ENCODE measurements at places on chromosomes 5 and 9.

DNA sequence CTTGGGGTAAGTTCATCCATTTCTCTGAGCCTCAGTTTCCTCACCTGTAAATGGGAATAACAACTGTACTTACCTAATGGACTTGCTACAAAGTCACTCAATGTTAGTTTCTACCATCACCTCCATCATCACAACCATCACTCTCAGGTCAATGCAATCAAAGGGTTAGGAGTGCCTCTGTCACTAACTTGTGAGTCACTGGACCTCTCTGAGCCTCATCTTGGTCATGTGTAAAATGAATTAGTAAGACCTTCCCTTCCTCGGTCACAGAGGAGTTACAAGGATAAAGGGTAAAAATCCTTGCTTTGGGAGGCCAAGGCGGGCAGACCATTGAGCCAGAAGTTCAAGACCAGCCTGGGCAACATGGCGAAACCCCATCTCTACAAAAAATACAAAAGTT is 12.8 kb downstream of the FABP6 start:
- DNase-seq, result no peak

GRCh38 chr5:154477382-154478223 is 424 bp downstream of the HAND1 start:
- no peak for DNase-seq

GRCh38 chr5:120803282-120803681 is 339.2 kb downstream of the PRR16 start:
- no peak for DNase-seq

- DNase-seq, result peak; percentile 67
These were observed 94.9 kb downstream of the PCDH1 start for GRCh38 chr5:141783005-141783946.

- no peak for DNase-seq
These were observed 1.2 kb upstream of the NELFB start for GRCh38 chr9:137253717-137254623.

- no peak for DNase-seq
These were observed 6.2 kb upstream of the CKS2 start for GRCh38 chr9:89304834-89305188.
